Foreskin keratinocyte (primary cell): ENCODE measurements at places on chromosomes 12 and 14. TPM values are rescaled to one million over a fixed set of nuclear protein-coding genes. Genes with fewer than 3 reads are reported as not detected.

DNA sequence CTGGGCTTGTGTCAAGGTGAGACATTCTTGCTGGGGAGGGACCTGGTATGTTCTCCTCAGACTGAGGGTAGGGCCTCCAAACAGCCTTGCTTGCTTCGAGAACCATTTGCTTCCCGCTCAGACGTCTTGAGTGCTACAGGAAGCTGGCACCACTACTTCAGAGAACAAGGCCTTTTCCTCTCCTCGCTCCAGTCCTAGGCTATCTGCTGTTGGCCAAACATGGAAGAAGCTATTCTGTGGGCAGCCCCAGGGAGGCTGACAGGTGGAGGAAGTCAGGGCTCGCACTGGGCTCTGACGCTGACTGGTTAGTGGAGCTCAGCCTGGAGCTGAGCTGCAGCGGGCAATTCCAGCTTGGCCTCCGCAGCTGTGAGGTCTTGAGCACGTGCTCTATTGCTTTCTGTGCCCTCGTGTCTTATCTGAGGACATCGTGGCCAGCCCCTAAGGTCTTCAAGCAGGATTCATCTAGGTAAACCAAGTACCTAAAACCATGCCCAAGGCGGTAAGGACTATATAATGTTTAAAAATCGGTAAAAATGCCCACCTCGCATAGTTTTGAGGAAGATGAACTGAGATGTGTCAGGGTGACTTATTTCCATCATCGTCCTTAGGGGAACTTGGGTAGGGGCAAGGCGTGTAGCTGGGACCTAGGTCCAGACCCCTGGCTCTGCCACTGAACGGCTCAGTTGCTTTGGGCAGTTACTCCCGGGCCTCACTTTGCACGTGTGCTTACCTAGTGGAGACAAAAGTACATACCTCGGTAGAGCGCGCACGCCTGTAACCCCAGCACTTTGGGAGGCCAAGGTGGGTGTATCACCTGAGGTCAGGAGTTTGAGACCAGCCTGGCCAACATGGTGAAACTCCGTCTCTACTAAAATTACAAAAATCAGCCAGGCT lies 4.3 kb downstream of the GAPDH start:
- DNase-seq: peak; percentile 63

DNA sequence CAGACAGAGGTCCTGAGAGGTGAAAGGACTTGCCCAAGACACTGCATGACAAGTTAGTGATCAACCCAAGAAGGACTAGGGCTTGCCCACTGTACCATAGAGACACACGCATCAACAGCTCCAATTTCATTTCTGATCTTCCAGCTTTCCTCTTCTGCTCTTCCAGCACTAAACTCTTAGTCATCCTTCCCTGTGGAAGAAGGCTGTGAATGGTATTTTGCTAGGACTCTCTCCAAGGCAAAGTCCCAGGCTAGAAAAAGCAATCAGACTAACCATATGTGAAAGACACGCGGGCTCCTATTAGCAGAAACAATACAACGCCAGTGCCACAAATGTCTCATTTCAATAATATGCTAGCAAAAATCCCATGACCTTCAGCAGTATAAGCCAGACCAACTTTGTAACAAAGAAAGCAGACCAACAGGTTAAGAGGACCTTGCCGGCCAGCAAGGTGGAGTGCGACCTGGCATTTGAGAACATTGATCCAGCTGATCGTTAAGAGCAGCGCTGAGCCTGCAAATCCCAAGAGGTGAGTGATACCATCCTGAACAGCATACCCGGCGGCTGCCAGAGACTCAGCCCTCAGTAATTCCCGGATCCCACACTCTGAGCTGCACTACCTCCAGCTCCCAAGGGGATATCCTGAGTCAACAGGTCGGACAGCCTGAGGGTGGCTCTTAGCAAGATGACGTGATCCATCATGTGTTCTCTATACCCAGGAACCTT lies 132.5 kb downstream of the FOXN3 start:
- DNase-seq: no peak

Gene TAS2R20
- 0.21 and 0.44 TPM in 2 replicates for total RNA-seq

GRCh38 chr12:74537126-74537706 lies 419 bp upstream of the ATXN7L3B start:
- peak; percentile 72 for DNase-seq

GRCh38 chr12:6450091-6450868 lies 1.6 kb upstream of the TAPBPL start:
- no peak for DNase-seq

DNA sequence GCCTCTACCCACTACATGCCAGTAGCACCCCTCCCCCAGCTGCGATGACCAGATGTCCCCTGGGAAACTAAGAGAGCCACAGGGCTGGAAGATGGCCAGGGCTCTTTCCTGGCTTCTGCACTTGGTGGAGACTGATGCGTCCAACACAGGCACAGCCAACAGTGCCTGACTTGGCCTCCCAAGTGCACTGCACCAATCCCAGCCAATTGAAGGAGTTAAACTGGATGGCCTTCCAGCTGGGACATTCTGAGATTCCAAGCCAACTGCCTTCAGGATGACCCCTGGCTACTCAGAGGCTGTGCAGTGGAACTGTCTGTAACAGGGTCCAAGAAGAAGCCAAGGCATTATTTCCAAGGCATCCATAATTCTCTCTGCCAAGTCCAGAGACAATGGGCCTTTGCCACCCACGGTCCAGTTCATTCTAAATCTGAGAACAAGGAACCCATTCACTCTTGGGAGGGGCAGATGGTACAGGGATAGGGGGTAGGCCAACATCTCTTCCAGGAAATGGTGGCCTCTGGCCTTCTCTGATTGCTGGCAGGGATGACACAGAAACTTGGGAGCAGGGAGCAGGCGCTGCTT lies 35.2 kb downstream of the PRIMA1 start:
- no peak for DNase-seq

GRCh38 chr12:47415054-47415453 lies 290.8 kb downstream of the RPAP3 start:
- no peak for DNase-seq

Gene FSCB
- total RNA-seq: not detected in 2 replicates

Gene SLC25A47
- total RNA-seq: not detected in 2 replicates

- DNase-seq: no peak
Measured at GRCh38 chr14:59044707-59045106, 143.8 kb upstream of the DAAM1 start.

Gene CLEC1A
- total RNA-seq: not detected in 2 replicates

DNA sequence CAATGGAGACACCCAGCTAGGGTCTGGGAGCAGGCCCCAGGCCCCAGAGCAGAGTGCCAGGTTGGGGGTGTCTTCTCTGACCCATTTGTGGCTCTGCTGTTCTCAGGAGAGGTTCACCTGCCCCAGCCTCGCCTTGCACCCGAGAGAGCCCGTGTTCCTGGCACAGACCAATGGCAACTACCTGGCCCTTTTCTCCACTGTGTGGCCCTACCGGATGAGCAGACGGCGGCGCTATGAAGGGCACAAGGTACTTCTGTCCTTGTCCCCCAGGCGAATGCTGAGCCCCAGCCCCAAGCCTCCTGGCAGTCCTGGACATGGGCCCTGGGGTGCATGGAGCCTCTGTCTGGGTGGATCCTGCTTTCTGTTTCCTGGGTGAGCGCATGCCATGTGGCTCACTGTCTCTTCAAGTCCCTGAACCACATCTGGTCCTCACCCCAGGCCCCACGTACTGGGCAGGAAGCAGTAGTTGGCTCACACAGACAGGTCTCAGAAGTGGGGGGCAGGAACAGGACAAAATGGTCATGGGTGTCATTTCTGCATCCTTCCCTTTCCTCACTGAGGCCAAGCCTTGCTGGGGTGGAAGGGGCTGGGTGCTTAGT lies 58.2 kb downstream of the BEGAIN start:
- DNase-seq: no peak

- DNase-seq: no peak
Measured at GRCh38 chr12:26152507-26153102, 27.8 kb upstream of the BHLHE41 start.

- no peak for DNase-seq
Measured at GRCh38 chr12:115158816-115159215, 474.8 kb upstream of the TBX3 start.

GRCh38 chr14:57834961-57835360 lies 30.9 kb downstream of the SLC35F4 start:
- no peak for DNase-seq

Gene RIN3
- total RNA-seq: 7.3 and 9.8 TPM in 2 replicates
